Stimulated activated CD4-positive, alpha-beta T cell treated with anti-CD3 and anti-CD28 coated beads, TNF-alpha, amount 100 ng/mL, for 1 hour (primary cell): ENCODE measurements at places on chromosomes 12 and 14.

GRCh38 chr12:124413401-124413800 lies 118.5 kb downstream of the RFLNA start:
- no peak for DNase-seq

GRCh38 chr12:114450515-114451300 lies 44.8 kb upstream of the TBX5 start:
- no peak for DNase-seq

DNA sequence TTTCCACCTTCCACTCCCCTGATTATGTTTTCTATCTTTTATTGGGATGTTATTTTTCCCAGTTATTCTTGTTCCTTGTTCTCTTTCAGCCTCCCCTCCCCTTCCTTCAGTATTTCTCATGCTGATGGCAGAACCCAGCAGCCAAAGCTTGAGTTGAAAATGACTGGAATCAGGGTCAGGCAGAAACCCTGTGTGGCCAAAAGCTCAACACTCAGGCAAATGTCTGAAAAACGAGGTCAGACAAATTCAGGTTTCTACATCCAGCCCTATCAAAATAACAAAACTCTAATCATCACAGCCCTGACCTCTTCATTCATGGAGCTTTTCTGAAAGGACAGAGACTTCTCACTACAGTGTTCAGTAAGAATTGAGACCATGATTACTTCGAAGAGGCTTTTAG lies 134.6 kb downstream of the PTPRR start:
- no peak for DNase-seq

DNA sequence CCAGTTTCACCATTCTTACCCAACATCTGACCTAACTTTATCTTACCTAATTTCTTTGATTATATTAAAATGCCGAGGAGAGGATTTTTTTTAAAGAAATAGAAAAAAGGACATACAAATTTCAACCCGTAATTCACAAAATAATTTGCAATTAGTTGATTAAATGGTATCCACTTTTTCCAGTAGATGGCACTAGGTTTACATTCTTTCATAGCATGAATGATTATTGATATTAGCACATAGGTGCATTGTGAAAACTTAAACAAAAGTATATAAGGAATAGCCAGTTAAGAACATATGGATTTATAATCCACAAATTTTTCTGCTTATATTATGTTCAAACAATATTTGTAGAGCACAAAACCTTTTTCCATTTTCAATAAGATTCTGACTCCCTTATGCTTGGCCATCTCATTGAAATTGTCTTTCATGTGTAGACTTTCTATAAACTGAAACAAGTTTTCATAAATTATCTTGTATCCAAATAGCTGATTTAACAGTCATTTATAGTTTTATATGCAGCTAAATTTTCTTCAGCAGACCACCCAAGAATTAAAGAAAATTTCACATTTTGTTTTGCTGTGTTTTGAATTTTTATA lies 35.3 kb downstream of the MSRB3 start:
- no peak for DNase-seq

GRCh38 chr12:32395026-32395425 lies 4.3 kb upstream of the FGD4 start:
- DNase-seq = no peak

- no peak for DNase-seq
These were observed 41.0 kb downstream of the GPHB5 start for GRCh38 chr14:63277591-63278183.
